ENCODE measurements at places on chromosomes 3 and 15. TPM values are rescaled to one million over a fixed set of nuclear protein-coding genes. Genes with fewer than 3 reads are reported as not detected.

GRCh38 chr3:84904816-84905555, 53.8 kb upstream of the CADM2 start:
- H3K27ac ChIP-seq, result no peak overlapping the region
- no peaks in the 10 kb centered on the region for H3K36me3 ChIP-seq
- H3K4me3 ChIP-seq, result no peak overlapping the region
- H3K4me1 ChIP-seq, result no peaks in the 10 kb centered on the region

GRCh38 chr3:125461896-125462295, 58.1 kb downstream of the SNX4 start:
- H3K36me3 ChIP-seq, result peaks cover 17% of the 10 kb centered on the region
- no peak overlapping the region for H3K27ac ChIP-seq
- H3K4me1 ChIP-seq, result no peaks in the 10 kb centered on the region
- DNase-seq, result no peak
- H3K4me3 ChIP-seq, result no peak overlapping the region

- no peaks in the 10 kb centered on the region for H3K27me3 ChIP-seq
- H3K27ac ChIP-seq, result peak overlapping the region; percentile 98
- no peak for DNase-seq
- no peaks in the 10 kb centered on the region for H3K36me3 ChIP-seq
Measured at GRCh38 chr15:79897380-79897678, 515 bp upstream of the MTHFS start.

The ALDH1A2 gene
- total RNA-seq, result 1.9 TPM
